Occipital lobe (tissue), 3 donors: ENCODE measurements at places on chromosomes 16 and 17. TPM values are rescaled to one million over a fixed set of nuclear protein-coding genes. Genes with fewer than 3 reads are reported as not detected.

SUZ12 gene
- 38.2 TPM for total RNA-seq

TPSG1 gene
- not detected for total RNA-seq

CIITA gene
- total RNA-seq = 0.47 TPM

DNA sequence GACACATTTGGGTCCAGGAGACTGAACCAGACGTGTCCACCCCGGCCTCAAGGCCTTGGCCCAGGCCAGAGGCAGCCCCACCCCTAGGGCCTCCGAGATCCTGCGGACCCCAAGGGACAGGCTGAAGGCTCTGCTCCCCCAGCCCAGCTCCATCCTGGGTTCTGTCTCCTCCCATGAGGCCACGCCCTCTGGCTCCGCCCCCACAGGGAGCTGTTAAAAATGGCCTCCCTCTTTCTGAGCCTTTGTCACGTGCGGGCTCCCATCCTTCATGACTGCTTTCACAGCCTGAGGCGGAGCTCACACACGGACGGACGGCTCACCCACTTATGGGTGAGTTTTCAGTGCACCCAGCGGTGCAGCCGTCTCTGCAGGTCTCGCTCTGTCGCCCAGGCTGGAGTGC lies 6.5 kb upstream of the CACNA1H start:
- DNase-seq = no peak

DNA sequence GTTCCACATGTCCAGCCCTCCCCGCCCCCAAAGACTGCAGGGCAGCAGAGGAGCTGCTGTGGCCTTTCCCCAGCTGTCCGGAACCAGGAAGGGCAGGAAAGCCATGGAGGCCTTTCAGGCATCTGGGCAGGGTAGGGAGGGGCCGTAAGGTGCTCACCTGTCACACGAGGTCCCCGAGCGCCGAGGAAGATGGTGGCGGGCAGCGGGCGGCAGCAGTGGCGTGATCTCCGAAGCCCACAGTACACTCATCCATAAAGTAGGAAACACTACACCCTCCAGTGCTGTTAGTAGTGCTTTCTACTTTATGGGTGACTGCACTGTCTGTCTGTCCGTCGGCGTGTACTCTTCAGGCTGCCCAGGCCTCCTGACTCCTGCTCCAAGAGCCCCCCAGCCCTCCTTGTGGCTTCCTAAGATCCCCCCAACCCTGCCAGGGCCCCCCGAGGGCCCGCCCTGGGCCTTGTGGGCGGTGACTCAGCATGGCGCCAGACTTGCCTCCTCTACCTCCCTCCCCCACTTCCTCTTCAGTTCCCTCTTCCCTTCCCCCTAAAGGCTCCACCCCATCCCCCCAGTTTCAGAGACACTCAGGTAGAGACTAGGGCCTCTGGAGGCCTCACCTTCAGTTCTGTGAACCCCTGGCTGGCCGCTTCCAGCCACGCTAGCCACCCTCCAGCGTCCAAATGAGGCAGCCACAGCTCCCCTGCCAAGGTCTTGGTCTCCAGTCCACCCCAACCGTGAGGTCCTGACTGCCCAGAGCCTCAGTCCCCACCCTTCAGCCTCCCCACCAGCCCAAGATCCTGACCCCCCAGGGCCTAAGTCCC lies 2.6 kb upstream of the TSPOAP1 start:
- no peak for DNase-seq

DNA sequence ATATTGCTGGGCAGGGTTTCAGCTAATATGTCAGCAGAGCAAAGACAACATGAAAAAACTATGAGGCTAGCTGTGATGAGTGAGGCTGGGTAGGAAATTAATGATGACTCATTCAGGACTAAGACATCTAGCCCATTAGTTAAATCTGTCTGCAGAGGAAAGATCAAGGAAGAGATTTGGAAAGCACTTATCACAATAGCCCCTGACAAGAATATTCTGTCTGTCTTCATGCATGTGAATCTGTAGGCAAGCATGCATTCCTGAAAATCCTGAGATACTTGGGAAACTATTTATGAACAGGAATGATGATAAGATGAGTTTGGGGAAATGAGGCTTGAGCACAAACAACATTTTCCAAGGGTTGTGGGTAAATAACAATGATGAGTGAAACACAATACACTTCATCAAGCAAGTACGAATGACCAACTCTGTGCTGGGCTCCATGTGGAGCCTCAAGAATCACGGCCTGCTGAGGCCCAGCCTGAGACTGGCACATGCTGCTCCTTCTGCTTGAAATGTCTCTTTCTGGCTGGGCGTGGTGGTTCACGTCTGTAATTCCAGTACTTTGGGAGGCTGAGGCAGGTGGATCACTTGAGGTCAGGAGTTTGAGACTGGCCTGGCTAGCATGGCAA lies 96.5 kb upstream of the ASIC2 start:
- DNase-seq = no peak

- no peak for DNase-seq
Observed at GRCh38 chr16:65142276-65142675, 20.4 kb upstream of the CDH11 start.

DNA sequence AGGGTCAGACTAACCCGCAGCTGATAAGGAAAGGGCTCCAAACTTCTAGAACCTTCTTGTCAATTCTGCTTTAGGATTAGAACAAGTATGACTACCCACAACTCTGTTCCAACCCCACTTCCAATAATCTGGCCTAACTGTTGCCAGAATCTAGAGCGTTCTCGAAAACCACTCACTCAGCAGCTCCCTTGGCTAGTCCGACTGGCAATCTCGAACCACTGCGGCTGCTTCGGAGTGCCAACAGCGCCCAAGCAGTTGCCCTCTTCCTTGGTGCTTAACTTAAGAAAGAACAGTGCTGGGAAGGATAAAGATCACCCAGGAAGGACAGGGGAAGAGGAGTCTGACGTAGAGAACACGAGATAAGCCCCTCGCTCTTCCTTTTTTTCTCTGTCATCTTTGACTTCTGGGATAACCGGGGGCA lies 818 bp downstream of the DNAJC7 start:
- DNase-seq = no peak

GRCh38 chr17:27488231-27488630 lies 32.0 kb downstream of the KSR1 start:
- DNase-seq = no peak
